DMS79 (cell line): ENCODE measurements at places on chromosomes 12 and 14.

GRCh38 chr14:65588426-65589140, 176.1 kb downstream of the FUT8 start:
- peak; percentile 38 for DNase-seq

DNA sequence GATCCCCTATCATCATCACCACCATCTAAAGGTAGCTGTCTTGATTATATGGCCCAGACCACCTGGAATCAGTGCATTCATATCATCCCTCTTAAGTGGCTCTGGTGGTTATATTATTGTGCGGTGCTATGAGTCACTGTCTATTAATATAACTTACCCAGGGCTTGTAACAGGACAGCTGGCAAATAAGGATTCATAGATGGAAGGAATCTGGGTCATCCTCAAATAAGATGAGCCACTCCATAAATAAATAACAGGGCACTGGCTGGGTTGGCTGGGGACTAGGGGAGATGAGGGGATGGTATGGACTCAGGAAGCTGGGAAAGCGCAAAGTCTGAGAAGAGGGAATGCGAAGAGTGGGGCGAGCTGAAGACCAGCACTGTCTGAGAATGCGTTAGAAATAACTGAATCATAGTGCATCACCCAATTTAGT, 216.1 kb downstream of the NUAK1 start:
- DNase-seq, result no peak

GRCh38 chr14:93214598-93214997, 7.5 kb downstream of the UBR7 start:
- no peak for DNase-seq

- no peak for DNase-seq
Observed at GRCh38 chr12:112686373-112686772, 105.2 kb upstream of the RPH3A start.

- DNase-seq, result no peak
Observed at GRCh38 chr12:102865821-102866615, 51.0 kb downstream of the PAH start.

- no peak for DNase-seq
Observed at GRCh38 chr14:89187501-89187900, 229.5 kb downstream of the FOXN3 start.

- no peak for DNase-seq
Observed at GRCh38 chr12:26047401-26048226, 77.2 kb downstream of the BHLHE41 start.

- no peak for DNase-seq
Observed at GRCh38 chr12:116595186-116595585, 36.0 kb downstream of the MAP1LC3B2 start.

DNA sequence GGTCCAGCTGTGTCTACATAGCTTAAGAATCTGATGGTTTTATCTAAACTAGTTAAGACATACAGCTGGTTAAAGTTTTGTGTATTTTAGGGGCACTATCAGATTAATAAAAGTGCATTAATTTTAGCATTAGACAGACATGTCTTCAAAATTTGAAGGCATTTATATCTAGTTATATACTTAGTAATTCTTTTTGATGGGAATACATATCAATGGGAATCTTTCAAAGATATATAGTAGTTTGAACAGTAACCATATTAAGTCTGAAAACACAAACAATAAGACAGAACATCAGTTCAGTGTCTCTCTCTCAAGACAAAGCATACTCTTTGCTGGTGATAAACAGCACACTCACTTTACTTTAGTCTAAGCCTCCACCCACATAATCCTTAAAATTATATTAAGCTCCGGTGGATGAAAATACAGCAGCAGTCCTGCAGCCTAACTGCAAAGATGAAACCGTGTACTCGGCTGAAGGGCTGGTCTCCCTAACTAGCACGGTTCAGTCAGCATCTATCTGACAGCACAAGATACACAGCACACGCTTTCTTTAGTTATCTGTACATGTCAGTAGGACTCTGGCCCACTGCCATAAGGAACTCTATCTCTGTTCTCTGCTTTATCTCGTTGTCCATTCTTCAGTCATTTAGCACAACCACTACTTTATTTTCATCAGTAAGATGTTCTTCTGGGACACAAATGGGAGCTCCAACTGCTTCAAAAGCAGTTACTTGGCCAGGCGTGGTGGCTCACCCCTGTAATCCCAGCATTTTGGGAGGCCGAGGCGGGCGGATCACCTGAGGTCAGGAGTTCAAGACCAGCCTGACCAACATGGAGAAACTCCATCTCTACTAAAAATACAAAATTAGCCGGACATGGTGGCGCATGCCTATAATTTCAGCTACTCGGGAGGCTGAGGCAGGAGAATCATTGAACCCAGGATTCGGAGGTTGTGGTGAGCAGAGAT, 80.5 kb downstream of the MED13L start:
- DNase-seq, result no peak

GRCh38 chr12:68111995-68112394, 47.5 kb downstream of the IFNG start:
- no peak for DNase-seq

DNA sequence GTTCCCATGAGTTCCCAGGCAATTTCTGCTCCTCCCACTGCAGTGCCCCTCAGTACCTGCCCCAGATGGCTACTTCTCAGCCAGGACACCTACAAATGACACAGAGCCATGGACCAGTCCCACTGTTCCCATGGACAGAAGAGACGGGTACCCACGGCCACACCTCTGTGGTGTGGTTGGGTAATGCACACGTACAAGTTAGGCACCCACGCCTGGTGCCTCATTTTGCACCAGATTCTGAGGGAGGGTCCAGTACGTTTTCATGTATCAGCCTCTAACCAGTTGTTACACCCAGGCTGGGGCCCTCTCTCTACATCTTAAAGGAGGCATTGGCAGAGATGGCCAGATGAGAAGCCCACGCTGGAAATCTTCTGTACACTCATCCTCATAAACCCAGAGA, 114.0 kb downstream of the DICER1 start:
- no peak for DNase-seq

GRCh38 chr12:107847430-107847829, 72.9 kb downstream of the ASCL4 start:
- DNase-seq, result peak; percentile 26

GRCh38 chr12:29088611-29089219, 60.4 kb upstream of the FAR2 start:
- no peak for DNase-seq

DNA sequence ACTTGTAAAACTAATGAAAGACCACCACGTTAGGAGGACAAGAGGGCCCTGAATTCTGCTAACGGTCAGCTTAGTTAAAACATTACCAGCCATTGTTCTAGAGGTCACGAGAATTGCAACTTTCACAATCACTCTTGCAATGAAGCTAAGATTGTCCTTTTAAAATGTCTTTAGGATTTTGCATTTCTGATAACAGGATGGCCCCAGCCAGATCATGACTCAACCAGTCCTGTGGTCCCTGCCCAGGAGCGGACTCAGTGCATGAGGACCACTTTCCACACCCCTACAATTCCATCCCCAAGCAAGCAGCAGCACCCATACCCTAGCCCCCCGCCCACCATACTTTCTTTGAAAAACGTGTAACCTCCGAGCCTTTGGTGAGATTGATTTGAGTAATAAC, 28.7 kb downstream of the HSP90AA1 start:
- no peak for DNase-seq

GRCh38 chr12:75720812-75721641, 209.6 kb upstream of the KRR1 start:
- DNase-seq, result peak; percentile 62

DNA sequence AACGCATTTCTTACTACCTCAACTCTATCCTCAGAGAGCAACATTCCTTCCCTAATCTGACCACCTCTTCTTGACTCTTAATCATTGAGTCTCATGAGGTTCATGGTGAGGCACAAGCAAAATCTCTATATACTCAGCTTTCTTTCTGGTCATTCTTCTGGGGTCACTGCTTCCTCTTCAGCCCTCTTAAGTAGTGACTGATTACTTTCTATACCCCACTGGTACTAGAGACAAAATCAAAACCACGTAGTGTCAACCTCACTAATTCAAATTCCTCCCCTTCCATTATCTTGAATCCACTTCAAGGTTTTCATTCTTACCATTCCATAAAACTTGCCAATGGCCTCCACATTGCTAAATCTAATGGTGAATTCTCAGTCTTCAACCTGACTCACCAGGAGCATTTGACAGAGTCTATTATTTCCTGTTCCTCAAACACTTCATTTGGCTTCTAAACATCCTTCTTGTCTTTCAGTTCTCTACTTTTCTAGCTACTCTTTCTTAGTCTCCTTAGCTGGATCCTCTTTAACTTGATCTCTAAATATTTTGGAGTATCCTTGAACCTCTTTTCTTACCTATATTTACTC, 6.8 kb downstream of the WDHD1 start:
- DNase-seq, result no peak

GRCh38 chr12:24373004-24373403, 423.5 kb upstream of the SOX5 start:
- DNase-seq, result no peak

GRCh38 chr14:26282578-26282977, 315.3 kb downstream of the NOVA1 start:
- DNase-seq, result no peak

DNA sequence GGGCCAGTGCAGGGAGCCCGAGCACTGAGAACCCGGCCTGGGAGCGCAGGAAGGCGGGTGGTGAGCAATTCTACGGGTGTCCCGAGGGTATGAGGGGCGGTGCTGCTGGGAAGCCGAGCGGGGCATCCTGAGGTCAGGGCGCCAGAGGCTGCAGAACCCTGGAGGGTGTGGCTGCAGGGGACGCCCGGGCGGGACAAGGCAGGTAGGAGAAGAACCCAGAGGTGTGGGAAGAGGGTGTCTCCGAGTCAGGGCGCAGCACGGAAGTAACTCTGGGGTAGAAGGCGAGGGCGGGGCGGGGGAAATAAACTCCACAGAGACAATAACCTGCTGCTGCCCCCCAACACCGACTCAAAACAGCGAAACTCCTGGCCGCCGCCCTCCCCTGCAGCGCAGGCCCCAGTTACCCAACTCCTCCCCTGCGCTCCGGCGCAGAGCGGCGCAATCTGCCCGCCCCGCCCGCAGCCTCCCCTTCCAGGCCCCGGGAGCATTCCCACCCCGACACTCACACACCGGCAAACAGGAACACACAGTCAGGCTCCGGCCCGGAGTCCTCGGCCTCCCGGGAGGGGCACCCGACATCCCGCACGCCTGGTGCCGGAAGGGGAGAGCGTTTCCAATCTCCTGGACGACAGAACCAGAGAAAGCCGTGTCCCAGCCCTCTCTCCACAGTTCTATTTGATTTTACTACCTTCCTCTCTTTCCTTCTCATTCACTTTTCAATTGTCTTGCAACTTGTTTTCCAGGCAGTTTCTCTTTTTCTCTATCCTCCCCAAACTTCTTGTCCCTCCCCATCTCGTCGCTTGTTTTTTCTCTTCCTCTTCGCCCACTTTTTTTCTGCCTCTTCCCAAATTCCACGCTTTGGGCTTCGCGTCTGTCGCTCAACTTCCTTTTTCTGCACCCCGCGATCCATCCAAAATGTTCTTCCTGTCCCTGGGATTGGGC, 2.4 kb downstream of the HRK start:
- DNase-seq, result no peak

DNA sequence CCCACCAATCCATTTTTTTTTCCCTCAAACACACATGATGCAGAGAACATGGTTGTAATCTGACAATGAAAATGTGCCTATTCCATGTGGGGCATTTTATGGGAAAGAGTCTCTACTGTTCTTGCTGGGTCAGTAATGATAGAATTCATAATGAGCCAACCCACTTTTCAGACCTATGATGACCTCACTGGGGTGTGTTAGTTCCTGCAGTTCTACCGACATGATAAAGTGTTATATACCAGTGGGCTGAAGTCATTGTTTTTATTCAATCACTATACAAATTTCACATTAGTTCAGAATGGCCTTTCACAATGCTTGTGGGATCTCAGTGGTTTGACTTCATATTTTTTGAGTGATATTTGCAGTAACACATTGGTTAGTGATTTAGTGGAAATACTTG, 47.5 kb downstream of the PPFIBP1 start:
- DNase-seq, result no peak

DNA sequence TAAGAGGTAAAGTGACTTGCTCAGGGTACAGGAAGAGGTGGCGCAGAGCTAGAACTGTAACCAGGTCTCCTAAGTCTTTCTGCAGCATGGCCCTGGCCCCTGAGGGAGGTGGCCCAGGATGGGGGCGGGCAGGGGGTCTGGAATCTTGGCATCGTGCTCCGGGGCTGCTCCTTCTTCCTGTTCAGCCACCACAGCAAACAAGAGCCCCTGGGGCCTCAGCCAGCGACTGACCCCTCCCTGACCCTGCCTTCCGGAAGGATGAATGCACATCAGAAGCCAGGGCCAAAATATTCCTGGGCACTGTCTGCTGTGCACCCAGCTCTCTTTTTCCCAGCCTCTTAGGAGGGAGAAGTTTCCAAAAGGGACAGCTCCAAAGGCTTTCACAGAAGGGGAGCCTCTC, 242.8 kb downstream of the DPF3 start:
- no peak for DNase-seq

- DNase-seq, result no peak
Observed at GRCh38 chr12:119457271-119457670, 122.7 kb downstream of the CCDC60 start.

- no peak for DNase-seq
Observed at GRCh38 chr14:103616635-103617300, 12.2 kb upstream of the KLC1 start.

GRCh38 chr12:16949371-16949770, 343.4 kb upstream of the LMO3 start:
- no peak for DNase-seq

- DNase-seq, result no peak
Observed at GRCh38 chr12:42916143-42916542, 326.6 kb upstream of the PRICKLE1 start.

- no peak for DNase-seq
Observed at GRCh38 chr12:131315601-131316000, 361.9 kb downstream of the ADGRD1 start.

DNA sequence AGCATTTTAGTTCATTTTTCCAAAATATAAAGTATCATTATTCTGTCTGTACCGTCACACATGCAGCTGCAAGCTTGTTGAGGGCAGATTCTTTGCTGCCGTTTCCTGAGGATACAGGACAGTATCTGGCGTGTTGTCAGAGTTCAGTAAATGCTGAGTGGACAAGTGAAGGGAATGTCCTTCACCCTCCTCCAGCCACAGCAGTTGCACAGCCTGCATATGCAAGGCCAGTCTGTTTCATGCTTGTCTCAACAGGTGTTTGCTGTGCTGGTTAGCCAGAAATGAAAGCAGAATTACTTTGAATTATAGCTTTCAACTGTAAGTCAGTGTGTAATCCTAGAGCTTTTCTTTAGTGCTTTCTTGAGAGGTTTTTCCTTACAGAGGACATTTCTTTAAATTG, 36.5 kb downstream of the TDP1 start:
- DNase-seq, result no peak

- DNase-seq, result no peak
Observed at GRCh38 chr12:13097491-13098011, 5.9 kb downstream of the GSG1 start.

DNA sequence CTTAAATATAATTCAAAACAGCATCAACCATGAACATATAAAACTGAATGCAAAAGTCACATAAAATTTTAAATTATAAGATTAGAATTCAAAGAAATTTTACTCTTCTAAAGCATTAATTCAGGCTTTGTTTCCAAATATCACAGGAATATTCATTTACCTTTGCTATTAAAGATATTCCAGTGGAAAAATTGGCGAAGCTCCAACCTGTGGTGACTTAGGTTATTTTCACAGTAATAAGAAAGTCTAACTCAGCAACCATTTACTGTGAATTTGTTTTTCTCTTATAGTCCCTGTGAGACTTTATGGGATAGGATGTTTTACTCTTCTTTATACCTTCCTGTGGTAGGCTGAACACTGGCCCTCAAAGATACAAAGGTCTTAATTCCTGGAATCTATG, 3.2 kb downstream of the WDR89 start:
- no peak for DNase-seq

GRCh38 chr12:92551853-92552397, 150.9 kb upstream of the PLEKHG7 start:
- DNase-seq, result no peak

- DNase-seq, result no peak
Observed at GRCh38 chr12:82981150-82981549, 294.4 kb downstream of the TMTC2 start.
